ENCODE measurements at places on chromosomes 4 and X.
A peak's percentile ranks its signal among the peaks of the same experiment; 100 is the strongest.

DNA sequence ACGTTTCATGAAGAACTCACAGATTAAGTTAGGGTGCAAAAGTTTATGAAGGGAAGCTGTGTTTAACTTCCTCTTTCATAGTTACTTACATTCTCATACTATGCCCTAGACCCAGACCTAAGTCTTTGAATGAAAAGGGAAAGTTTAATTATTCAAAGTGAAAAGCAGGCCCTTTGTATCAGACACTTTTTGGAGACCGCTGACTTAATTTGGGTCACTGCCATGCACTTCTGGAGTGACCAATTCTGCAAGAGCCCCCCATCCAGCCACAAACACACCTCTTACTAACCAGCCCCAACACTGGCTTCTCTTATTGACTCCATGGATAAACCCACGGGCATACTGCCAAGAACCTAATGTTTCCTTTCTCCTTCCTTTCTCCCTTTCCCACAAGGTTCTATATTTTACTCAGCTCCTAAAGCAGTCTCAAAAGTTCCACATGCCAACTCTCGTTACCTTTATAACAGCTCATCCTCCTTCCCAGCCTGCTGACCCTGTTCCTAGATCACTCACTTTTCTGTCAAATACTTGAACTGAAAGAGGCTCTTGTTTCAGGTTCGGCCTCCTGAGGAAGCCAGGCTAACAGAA is 34.5 kb downstream of the ABCE1 start:
- DNase-seq, result no peak

GRCh38 chr4:6403400-6403685 is 69.1 kb downstream of the PPP2R2C start:
- no peak for DNase-seq

DNA sequence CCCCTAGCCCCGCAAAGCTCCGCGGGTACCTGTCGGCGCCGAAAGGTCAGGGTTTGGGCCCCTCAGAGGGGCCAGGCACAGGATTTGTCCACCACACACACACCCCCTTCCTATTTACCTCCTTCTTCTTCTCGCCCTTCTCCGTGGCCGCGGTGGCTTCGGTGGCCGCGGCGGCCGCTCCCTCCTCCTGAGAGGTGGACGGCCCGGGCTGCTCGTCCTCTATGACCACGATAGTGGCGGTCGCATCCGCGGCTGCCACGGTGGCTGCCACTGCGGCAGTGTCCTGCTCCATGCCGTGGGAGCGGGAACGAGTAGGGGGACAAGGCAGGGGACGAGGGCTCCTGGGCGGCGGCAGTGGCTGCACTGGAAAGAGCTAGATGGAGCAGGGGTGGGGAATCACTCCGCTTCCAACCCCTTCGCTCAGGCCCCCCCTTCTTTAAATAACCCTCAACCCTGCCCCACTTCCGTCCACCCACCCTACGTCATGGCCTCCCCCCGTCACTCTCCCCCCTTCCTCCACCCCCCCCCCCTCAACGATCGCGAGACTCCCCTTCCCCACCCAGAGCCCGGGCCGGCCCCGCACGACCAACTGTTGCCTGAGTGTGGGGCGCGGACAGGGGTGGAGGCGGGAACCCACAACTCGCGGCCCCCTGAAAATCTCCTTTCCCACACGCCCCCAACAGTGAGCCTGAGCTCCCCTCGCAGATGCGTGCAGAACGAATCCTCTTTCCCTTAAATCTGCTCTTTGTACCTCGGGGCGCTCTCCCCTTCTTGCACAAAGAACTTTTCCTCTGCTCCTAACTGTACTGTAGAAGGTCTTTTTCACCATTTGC is at the start of gene SMARCA1:
Gene SMARCA1 (minus strand): TSS at position 412 of the 833 bp plus-strand sequence. CDS start 120 bp downstream, at position 292.
- DNase-seq, result no peak

GRCh38 chr4:117284736-117285135 is 199.4 kb upstream of the TRAM1L1 start:
- no peak for DNase-seq

DNA sequence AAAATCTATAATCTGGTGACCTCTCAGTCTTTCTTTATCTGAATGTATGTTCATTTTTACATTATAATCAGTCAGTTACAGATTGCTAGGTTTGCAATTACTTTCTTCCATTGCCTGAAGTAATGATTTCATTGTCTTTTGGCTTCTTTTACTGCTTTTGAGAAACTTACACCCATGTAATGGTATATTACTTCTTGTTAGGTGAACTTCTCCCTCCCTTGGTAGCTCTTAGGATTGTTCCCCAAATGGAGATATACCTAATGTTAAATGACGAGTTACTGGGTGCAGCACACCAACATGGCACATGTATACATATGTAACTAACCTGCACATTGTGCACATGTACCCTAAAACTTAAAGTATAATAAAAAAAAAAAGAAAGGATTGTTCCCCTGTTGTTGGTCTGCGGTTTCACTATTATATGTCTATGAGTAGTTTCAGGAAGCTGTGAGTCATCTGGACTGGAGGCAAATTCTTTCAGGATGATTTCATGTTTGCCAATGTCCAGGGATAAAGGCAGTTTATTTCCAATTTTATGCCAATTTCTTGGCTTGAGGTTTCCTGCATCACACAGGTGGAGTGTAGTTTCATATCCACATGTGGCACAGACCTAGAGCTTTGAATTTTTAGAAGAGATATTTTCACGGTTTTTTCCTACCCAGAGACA is 21.8 kb downstream of the SPANXC start:
- no peak for DNase-seq

- no peak for DNase-seq
These were observed 17.0 kb downstream of the LAMP2 start for GRCh38 chrX:120452131-120452530.

- no peak for DNase-seq
These were observed 32.9 kb downstream of the EREG start for GRCh38 chr4:74397748-74398426.

GRCh38 chr4:167717495-167717894 is 374.8 kb upstream of the ANXA10 start:
- DNase-seq, result no peak

GRCh38 chr4:3732076-3733028 is 33.8 kb upstream of the ADRA2C start:
- no peak for DNase-seq

GRCh38 chr4:81930506-81931238 is 443.1 kb downstream of the HNRNPD start:
- no peak for DNase-seq

DNA sequence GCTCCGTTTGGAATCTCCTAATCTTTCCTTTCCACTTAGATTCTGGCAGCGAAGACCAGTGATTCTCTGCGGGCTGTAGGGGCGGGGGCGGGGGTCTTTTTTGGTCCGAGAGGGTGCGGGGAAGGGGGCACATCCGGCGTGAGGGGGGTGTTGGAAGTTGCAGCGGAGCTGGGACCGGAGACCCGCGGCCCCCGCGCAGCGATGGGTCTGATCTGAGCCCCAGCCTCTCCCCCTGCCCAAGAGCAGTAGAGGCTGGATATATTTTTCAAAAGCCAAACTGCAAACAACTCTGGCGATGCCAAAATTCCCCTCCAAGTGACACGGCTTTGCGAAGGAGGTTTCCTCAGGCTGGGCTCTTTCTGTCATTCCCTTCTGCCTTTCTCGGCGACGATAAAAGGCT is 355 bp downstream of the GRID2 start:
- no peak for DNase-seq

DNA sequence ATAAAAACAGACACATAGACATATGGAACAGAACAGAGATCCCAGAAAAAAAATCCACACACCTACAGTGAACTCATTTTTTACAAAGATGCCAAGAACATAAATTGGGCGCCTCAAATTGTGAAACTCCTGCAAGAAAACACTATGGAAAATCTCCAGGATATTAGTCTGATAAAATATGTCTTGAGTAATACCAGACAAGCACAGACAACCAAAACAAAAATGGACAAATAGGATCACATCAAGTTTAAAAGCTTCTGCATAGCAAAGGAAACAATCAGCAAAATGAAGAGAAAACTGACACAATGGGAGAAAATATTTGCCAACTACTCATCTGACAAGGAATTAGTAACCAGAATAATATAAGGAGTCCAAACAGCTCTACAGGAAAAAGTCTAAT is 337.3 kb upstream of the DIPK2B start:
- no peak for DNase-seq

DNA sequence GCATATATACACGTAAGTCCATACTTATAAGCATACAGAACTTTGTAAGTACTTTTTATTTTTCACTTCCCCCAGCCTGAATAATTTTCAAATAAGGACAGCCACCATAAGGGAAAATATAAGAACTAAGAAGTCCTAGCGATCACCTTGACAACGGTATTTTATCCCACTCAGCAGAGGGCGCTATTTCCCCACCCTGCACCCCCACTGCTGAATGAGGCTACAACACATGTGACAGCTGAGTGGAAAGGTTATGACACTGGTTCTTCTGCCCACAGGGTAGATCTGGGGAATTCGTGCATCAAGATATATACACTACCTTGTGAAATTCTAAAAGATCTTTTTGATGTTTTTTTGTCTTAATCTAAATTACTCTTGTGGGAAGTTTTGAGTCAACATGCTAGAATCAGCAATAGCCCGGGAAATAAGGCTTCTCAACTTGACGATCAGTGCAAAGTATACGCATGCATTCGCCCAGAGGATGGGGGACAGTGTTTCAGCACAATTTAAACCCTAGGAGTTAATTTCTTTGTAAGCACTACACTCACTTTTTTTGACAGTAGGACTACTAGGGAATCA is 151.5 kb downstream of the CORIN start:
- DNase-seq, result peak; percentile 33

GRCh38 chr4:38237139-38237538 is 276.9 kb downstream of the PTTG2 start:
- DNase-seq, result no peak

- DNase-seq, result no peak
These were observed 797.3 kb upstream of the FRG1 start for GRCh38 chr4:189143263-189143952.

DNA sequence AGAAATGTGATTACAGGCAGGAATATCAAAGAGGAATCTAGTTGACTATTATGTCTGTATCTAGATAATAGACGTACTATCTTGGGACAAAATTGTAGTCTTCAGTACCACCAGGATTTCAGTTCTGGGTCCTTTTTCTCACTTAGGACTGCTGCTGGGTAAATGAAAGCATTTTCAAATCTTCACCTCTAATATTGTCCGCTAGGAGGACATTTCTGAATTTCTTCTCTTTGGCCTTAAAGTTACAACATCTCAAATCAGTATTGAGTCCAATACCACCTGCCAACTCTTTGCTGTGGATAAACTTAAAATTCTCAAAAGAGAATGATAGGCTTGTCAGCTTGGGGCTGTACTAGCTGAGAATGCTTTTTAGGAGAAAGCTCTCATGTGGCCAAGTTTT is 6.0 kb downstream of the FGF16 start:
- DNase-seq, result no peak

GRCh38 chrX:117327373-117327772 is 789.2 kb downstream of the KLHL13 start:
- DNase-seq, result no peak

Data from T-helper 17 cell (primary cell).